ENCODE measurements at places on chromosomes 16 and 17. TPM values are rescaled to one million over a fixed set of nuclear protein-coding genes. Genes with fewer than 3 reads are reported as not detected.
A peak's percentile ranks its signal among the peaks of the same experiment; 100 is the strongest.

Gene CCL7
- total RNA-seq: not detected

DNA sequence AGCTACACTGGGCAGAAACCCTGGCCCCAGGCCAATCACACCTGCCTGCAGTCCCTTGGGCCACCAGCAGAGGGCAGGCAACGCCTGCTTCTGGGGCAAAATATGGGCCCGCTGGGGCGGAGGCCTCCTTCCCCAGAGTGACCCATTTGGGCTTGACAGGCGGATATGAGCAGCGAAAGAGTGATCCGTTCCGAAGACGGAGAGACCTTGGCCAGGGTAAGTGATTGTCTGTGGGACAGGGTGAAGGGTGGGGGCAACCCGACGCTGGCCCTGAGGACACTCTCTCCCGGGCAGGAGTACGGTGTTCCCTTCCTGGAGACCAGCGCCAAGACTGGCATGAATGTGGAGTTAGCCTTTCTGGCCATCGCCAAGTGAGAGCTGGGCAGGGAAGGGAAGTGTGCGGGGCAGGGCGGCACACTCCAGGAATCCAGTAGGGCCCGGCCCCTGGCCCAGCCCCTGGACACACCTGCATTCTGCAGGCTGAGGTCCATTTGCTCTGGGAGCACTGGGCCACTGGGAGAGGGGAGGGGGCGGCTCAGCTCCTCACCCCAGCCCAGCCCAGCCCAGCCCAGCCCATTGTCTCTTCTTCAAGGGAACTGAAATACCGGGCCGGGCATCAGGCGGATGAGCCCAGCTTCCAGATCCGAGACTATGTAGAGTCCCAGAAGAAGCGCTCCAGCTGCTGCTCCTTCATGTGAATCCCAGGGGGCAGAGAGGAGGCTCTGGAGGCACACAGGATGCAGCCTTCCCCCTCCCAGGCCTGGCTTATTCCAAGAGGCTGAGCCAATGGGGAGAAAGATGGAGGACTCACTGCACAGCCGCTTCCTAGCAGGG is 3.5 kb upstream of the NHERF1 start:
- peak; percentile 91 for DNase-seq

- DNase-seq: no peak
Measured at GRCh38 chr16:89045181-89045815, 48.4 kb upstream of the ACSF3 start.

Gene BTBD17
- not detected for total RNA-seq

DNA sequence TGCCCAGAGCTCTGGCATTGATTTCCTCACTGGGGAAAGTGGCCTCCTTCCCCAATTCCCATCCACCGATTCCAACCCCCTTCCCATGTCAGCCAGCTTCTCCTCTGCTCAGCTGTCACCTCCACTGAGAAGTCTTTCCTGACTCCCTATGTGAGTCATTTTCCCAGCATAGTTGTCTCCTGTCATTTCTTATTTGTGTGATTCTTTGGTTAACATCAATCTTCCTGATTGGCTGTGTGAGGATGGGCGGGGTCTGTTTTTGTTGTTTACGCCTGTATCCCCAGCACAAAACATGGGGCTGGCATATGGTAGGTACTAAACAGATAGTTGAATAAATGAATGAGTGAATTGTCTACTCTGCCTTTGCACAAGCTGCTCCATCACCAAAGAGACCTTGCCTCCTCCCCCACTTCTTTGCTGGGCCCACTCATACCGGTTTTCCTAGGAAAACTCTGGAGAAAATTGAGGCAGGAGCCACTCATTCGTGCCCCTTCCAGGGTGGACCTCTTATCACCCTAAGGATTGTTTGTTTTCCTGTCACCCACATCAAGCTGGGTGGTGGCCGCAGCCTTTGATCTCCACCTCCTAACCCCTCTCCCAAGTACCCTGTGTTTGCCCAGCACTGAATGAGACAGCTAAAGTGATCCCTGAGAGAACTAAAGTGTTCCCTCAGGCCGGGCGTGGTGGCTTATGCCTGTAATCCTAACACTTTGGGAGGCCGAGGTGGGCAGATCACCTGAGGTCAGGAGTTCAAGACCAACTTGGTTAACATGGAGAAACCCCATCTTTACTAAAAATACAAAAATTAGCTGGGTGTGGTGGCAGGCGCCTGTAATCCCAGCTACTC is 1.2 kb upstream of the GRB7 start:
- DNase-seq: no peak

DNA sequence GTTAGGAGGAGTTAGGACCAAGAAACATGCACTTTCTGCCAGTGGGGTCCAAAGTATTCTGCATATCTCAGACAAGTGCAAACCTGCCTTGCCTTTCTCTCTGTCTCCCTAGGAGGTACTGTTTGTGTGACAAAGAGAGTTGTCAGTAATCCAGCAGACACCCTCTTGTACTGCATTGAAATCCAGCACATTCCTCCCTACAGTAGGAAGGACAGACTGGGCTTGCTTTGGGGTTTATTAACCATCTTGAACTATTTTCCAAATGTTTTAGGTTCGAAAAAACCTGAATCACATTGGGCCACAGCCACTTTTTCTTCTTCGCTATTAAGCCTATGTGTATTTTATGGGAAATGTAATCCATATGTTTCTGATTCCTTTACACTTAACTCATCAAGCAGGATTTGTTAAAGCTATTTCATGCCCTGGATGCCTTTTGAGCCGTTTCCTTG is 204.2 kb upstream of the KCNJ16 start:
- DNase-seq: no peak

- DNase-seq: peak; percentile 61
Measured at GRCh38 chr17:14926526-14927122, 338.5 kb downstream of the PMP22 start.

DNA sequence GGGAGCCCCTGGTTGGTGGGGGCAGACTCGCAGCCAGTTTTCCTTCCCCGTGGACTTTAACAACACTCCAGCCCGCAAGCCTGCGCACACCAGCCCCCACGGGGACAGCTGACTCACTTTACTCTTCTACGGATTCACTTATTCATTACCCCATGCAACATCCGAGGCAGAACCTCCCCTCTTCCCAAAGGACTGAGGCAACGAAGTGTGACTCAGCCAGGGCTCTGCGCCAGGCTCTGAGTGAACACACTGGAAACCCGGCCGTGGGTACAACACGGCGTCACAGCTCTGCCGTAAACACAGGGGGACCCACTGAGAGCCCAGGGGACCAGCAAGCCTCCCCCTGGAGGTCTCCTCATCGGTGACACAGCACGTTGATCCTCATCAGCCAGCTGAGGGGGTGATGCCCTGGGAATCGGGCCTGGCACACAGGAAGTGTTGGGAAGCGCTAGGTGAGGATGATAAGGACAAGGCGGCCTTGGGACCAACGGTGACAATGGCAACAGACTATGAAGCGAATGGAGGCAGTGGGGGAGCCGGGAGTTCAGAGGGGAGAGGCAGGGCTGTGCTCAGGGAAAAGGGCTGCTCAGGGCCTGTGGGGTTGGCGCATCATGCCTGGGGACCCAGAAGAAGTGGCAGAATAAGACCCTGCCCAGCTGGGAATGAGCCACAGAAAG is 14.6 kb downstream of the COTL1 start:
- DNase-seq: peak; percentile 75

Gene TBC1D3
- not detected for total RNA-seq

DNA sequence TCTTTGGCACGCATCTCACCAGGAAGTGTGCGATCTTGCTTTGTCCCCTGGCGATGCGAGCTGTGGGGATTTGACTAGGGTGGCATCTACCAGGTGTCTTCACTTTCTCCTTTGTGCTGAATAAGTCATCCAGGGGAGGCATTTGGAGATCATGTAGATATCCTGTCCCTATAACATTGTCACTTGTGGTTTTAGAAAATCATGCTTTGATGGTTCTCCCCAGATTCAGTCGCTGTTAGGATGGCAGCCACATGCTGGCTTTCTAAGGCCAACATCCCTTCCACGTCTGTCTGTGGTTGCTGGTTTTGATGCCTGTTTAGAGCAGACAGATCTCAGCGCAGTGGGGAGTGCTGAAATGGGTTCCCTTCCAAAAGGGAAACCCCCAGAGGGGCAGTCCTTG is 2.5 kb downstream of the ADAD2 start:
- no peak for DNase-seq

GRCh38 chr16:27798241-27798640 is 248.3 kb downstream of the KATNIP start:
- no peak for DNase-seq

DNA sequence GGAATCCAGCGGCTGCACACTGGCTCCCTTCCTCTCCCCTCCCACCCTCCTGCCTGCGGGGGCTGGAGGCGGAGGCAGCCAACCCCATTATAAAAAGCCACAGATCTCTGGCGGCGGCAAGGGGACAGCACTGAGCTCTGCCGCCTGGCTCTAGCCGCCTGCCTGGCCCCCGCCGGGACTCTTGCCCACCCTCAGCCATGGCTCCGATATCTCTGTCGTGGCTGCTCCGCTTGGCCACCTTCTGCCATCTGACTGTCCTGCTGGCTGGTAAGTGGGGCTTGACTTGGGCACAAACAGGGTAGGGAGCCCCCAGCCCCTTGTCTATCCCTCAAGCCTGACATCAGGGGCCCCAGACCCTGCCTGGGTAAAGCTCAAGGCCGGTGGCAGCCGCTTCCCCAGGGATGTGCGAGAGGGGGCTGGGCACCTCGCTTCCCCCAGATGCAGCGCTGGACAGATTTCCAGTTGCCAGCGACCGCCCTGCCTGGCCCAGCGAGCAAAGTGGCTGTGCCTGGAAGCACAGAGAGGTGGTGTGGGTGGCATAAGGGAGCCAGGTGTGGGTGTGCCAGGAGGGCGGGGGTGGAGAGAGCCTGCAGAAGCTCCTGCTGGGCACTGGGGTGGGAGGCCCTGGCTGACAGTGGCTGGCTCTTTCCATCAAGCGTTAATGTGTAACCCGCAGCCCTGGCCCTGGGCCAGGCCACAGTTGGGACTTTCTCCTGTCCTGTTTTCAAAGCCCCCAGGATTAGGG is at the start of gene CX3CL1:
CX3CL1 (plus strand) TSS at position 119 of the 745 bp plus-strand sequence; CDS start at position 198, 79 bp downstream.
- peak; percentile 88 for DNase-seq

DNA sequence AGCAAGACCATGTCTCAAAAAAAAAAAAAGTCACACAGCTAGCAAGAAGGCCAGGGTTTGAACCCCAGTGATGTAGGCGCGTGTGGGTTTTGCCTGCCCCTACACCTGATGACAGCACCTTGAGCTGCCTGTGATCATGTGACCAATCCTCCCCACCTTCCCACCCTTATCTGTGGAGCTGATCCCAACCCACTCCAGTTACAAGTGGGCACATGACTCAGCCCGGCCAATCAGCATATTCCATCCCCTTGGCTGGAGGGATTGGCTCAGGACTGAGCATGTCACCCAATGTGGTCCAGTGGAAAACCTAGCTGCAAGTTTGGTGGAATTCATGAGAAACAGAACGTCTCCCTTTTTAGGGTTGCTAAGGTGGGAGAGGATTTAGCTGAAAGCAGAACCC is 6.6 kb downstream of the TMEM114 start:
- DNase-seq: no peak

- DNase-seq: no peak
Measured at GRCh38 chr16:75264999-75265910, 13.8 kb upstream of the BCAR1 start.

DNA sequence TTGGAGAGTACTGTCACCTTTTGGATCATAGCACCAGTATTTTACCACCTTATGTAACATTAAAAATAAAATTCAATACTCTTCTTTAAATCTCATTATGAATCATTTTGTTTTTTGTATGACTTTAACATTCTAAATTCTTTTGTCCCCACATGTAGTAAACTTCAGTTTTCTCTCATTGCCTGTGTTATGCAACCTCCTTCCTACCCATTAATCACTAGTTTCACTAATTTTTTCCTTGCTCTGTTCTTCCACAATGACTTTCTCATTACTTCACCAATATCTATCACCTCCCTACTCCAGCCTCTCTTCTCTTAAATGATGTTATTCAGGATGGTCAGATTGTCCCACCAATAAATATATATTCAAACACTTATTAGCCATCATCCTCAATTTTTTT is 68.7 kb downstream of the TTC19 start:
- no peak for DNase-seq

Measured in ureter (tissue), 1 donor.